ENCODE measurements at places on chromosomes 4 and X. TPM values are rescaled to one million over a fixed set of nuclear protein-coding genes. Genes with fewer than 3 reads are reported as not detected.

GRCh38 chr4:39597695-39598381, 40.8 kb downstream of the SMIM14 start:
- peaks cover 20% of the 10 kb centered on the region for H3K4me1 ChIP-seq
- no peak overlapping the region for H3K4me3 ChIP-seq
- peaks cover 20% of the 10 kb centered on the region for H3K36me3 ChIP-seq
- no peaks in the 10 kb centered on the region for H3K27me3 ChIP-seq
- peak overlapping the region; percentile 52 for H3K27ac ChIP-seq

DNA sequence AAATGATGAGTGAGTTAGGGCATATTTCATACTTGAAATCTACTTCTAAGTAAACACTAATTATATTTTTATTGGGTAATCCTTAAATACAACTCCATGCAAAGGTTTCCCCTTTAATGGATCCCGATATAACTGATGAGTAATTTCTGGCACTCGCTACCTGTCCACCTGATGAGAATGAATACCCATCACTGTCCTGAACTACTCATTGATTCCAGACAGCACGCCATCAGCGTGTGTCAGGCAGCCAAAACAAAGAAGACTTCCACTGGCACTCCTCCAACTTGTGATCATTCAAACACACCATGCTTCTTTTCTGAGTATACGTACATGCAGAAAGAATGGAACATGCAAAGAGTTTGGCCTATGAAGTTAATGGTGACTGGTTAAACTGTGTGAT, 69.4 kb downstream of the HCCS start:
- no peak for DNase-seq
- no peaks in the 10 kb centered on the region for H3K27me3 ChIP-seq
- no peak overlapping the region for H3K4me3 ChIP-seq
- no peaks in the 10 kb centered on the region for H3K4me1 ChIP-seq
- H3K36me3 ChIP-seq, result no peaks in the 10 kb centered on the region

DNA sequence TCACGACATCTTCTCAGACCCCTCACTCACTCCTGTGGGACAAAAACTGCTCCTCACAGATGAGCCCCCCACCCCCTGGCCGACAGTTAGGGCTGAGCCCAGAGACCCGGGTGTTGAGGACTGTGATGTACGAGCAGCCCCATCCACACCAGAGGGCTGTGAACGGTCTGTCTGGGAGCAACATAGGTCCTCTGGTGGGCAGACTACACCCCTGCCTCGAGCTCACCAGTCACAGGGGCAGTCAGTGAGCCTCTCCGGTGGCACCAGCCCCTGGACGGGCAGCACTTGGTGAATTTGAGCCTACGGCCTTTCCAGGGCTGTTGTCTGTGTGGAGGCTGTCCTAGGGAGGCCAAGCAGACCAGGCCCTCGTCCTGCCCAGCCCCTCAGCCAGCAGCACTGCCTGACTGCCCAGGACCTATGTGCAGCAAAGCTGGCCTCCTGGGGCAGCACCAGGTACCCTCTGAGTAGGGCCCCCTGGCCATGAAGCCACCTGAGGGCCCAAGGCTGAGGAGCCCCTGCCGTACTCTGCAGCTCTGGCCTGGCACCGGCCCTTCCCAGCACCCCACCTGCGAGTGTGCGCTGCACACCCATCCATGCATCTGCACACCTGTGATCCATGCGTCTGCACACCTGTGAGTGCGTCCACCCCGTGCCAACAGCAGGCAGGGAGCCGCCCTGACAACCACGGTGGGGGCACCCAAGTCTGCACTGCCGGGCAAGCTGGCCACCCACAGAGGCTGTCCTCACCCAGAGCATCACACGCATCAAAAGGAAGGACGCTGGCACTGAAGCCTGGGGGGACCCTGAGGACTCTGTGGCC, 111.6 kb upstream of the NKX1-1 start:
- peak; percentile 74 for DNase-seq
- H3K36me3 ChIP-seq, result no peaks in the 10 kb centered on the region
- no peak overlapping the region for H3K27ac ChIP-seq
- H3K27me3 ChIP-seq, result peaks cover 14% of the 10 kb centered on the region

GRCh38 chrX:154011376-154012335, 8.0 kb downstream of the IRAK1 start:
- H3K27me3 ChIP-seq, result no peaks in the 10 kb centered on the region
- DNase-seq, result no peak
- no peak overlapping the region for H3K4me3 ChIP-seq
- H3K4me1 ChIP-seq, result peaks cover 3% of the 10 kb centered on the region
- no peak overlapping the region for H3K27ac ChIP-seq

DNA sequence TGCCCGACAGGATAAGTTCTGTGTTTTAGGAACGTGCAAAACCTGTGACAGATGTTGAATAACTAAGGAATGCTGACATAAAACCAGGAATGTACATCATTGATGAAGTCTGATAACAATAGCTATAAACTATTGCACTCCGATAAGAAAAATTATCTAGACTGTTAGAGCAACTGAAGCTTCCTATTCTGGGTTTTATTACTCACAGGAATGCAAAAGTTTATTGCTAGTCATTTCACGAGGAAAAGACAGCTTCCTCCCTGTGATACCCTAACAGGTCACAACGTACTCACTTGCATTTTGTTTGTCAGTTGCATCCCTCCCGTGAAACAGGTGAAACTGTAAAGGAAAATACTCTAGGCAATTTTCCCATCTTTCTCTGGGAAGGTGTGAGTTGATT, 65.9 kb downstream of the CLDN22 start:
- peaks cover 6% of the 10 kb centered on the region for H3K36me3 ChIP-seq
- H3K27ac ChIP-seq, result no peak overlapping the region
- H3K4me3 ChIP-seq, result no peak overlapping the region
- H3K27me3 ChIP-seq, result no peaks in the 10 kb centered on the region

- no peak for DNase-seq
- H3K4me1 ChIP-seq, result peaks cover 19% of the 10 kb centered on the region
- H3K36me3 ChIP-seq, result no peaks in the 10 kb centered on the region
- no peaks in the 10 kb centered on the region for H3K27me3 ChIP-seq
- no peak overlapping the region for H3K4me3 ChIP-seq
- H3K27ac ChIP-seq, result peak overlapping the region; percentile 43
Observed at GRCh38 chrX:74450803-74451449, 29.6 kb downstream of the SLC16A2 start.

GRCh38 chrX:45517090-45517973, 316.7 kb upstream of the DIPK2B start:
- peaks cover 34% of the 10 kb centered on the region for H3K4me1 ChIP-seq
- no peaks in the 10 kb centered on the region for H3K27me3 ChIP-seq
- H3K27ac ChIP-seq, result peak overlapping the region; percentile 64
- DNase-seq, result no peak
- H3K4me3 ChIP-seq, result no peak overlapping the region
- no peaks in the 10 kb centered on the region for H3K36me3 ChIP-seq

DNA sequence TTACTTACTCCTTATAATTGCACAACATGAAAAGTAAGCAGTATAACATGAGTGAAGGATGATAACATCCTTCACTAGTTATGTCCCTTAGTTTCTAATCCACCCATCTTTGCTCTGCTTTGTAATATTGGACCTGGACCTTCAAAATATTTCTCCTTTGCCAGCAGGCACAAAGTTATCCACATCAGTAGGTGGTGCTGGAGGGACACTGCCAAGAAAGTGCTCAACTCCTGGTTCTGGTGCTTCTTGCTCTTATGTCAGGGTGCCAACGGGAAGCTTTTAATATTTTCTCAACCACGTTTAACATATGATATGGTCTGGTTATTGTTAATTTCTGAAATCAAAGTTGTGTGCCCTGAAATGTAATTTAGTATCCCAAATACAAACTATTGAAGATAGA, 49.1 kb downstream of the TMEM165 start:
- H3K27me3 ChIP-seq, result no peaks in the 10 kb centered on the region
- H3K4me3 ChIP-seq, result no peak overlapping the region
- H3K36me3 ChIP-seq, result peaks cover 9% of the 10 kb centered on the region
- no peak for DNase-seq

GRCh38 chr4:2816401-2816954, 23.6 kb downstream of the SH3BP2 start:
- peaks cover 12% of the 10 kb centered on the region for H3K36me3 ChIP-seq
- H3K4me1 ChIP-seq, result peaks cover 35% of the 10 kb centered on the region
- H3K27ac ChIP-seq, result peak overlapping the region; percentile 8
- no peaks in the 10 kb centered on the region for H3K27me3 ChIP-seq
- no peak overlapping the region for H3K4me3 ChIP-seq

- no peaks in the 10 kb centered on the region for H3K4me1 ChIP-seq
Observed at GRCh38 chr4:80154545-80154933, 42.8 kb upstream of the PRDM8 start.

DNA sequence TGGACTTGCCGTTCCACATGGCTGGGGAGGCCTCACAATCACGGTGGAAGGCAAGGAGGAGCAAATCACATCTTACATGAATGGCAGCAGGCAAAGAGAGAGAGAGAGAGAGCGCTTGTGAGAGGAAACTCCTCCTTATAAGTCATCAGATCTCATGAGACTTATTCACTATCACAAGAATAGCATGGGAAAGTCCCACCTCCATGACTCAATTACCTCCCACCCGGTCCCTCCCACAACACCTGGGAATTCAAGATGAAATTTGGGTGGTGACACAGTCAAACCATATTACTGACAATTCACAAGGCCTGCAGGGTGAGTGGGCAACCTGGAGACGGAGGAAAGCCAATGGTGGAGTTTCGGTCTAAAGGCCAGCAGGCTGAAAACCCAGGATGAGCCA, 394.3 kb upstream of the TRAM1L1 start:
- no peak overlapping the region for H3K27ac ChIP-seq
- peaks cover 10% of the 10 kb centered on the region for H3K4me1 ChIP-seq
- H3K27me3 ChIP-seq, result no peaks in the 10 kb centered on the region
- no peaks in the 10 kb centered on the region for H3K36me3 ChIP-seq

DNA sequence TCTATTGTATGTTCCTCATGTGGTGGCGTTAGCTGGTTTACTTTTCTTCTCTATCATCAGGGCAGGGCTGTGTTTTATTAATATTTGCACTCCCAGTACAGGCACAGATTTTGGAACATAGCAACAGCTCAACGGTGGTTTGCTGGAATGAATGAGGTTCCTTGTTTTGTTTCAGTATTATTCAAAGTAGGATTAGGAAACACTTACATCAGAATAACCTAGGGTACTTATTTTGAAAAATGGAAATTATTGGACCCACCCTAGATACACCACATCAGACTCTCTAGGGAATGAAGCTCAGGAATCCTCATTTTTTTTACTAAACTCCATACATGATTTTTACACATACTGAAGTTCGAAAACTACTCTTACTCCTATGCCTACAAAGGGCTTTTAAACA, 108.8 kb upstream of the ENPEP start:
- H3K27ac ChIP-seq, result no peak overlapping the region
- DNase-seq, result no peak
- H3K36me3 ChIP-seq, result no peaks in the 10 kb centered on the region
- H3K27me3 ChIP-seq, result peaks cover 6% of the 10 kb centered on the region
- peaks cover 12% of the 10 kb centered on the region for H3K4me1 ChIP-seq

DNA sequence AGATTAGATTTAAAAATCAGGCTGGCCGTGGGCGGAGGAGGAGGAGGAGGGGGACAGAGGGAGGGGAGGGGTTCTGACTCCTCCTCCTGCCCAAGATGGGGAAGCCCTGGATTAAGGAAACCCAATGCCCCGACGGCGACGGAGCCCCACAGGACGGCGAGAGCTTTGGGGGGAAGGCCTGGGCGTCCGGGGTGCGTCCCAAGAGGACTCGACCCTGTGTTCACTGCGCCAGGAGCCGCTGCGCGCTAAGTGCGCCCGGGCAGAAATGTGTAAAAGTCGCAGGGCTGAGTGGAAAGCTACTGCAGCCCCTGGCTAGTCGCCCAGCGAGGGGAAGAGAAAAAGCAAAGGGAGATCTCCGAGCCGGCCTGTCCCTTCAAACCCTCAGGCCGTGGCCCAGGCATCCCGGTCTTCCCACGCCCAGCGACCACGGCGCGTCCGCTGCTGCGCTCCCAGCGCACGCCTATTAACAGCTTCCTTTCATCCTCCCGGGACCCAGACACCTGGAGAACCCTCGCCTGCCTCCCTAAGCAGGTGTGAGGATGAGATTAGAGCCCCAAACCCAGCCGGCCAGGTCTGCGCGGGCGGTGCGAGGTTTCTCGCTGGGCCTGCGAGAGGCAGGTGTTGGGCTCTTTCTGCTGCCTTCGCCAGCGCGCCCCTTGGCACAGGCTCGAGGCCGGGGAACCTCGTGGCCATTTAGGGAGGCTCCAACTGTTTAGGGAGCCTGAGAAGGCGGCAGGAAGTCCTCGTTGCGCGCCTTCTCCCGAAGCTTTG, 1.4 kb upstream of the RPS6KA3 start:
- H3K27ac ChIP-seq, result no peak overlapping the region
- DNase-seq, result peak; percentile 77
- no peaks in the 10 kb centered on the region for H3K27me3 ChIP-seq
- H3K4me3 ChIP-seq, result peak overlapping the region; percentile 82
- H3K36me3 ChIP-seq, result no peaks in the 10 kb centered on the region
- H3K4me1 ChIP-seq, result peaks cover 11% of the 10 kb centered on the region

- DNase-seq, result no peak
- H3K27me3 ChIP-seq, result no peaks in the 10 kb centered on the region
- peaks cover 7% of the 10 kb centered on the region for H3K36me3 ChIP-seq
- H3K4me1 ChIP-seq, result no peaks in the 10 kb centered on the region
- no peak overlapping the region for H3K4me3 ChIP-seq
Observed at GRCh38 chrX:51852096-51852495, 41.3 kb upstream of the MAGED1 start.

GRCh38 chrX:16239211-16239610, 71.9 kb downstream of the MAGEB17 start:
- no peaks in the 10 kb centered on the region for H3K36me3 ChIP-seq
- no peak overlapping the region for H3K27ac ChIP-seq
- H3K27me3 ChIP-seq, result no peaks in the 10 kb centered on the region

DNA sequence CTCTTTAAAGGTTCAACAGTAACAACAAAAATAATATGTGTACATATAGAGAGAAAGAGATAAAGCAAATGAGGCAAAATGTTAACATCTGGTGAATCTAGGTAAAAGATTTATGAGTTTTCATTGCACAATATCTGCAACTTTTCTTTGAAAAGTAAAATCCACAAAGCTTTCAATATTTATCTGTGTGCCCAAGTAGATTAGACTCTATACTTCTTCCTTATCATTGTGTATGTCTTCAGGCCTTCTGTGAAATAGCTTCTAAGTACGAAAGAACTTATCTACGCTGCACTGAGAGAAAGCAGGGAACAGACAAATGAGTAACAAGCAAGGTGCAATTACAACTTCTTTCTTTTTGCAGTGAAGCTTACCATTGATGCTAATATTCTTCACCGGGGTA, 81.6 kb downstream of the NPNT start:
- H3K36me3 ChIP-seq, result peaks cover 2% of the 10 kb centered on the region
- peaks cover 2% of the 10 kb centered on the region for H3K27me3 ChIP-seq
- DNase-seq, result no peak
- H3K4me1 ChIP-seq, result peaks cover 12% of the 10 kb centered on the region
- H3K27ac ChIP-seq, result no peak overlapping the region

The CWH43 gene
- total RNA-seq, result not detected

The TIMP1 gene
- 599 TPM for total RNA-seq

The GPR173 gene
- total RNA-seq, result 8.5 TPM

The TCEAL9 gene
- total RNA-seq, result 87.0 TPM

The SSX4 gene
- not detected for total RNA-seq

The ZNF595 gene
- total RNA-seq, result 2.9 TPM
